ENCODE measurements at places on chromosomes 6 and 20.

GRCh38 chr6:30842754-30843610 lies 41.3 kb upstream of the DDR1 start:
- no peak for DNase-seq

DNA sequence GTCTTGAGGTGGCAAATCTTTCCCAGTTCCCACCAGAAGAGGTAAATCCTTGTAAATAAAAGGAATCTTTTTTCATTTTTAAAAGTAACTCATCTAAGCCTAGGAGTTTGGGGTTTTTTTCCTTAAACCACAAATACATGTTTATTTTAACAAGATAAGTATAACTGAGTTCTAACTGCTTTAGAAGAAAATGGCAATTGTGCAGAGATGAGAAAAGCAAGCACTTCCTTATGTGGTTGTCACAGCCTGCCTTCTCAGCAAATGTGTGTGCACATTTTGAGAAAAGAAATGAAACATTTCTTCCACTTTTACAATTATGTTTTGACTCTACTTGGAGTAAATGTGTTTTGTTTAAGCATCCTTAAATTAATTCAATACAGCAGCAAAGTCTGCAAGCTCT lies 17.7 kb downstream of the HCK start:
- no peak for DNase-seq

- DNase-seq, result no peak
Observed at GRCh38 chr6:71246596-71246995, 42.0 kb upstream of the OGFRL1 start.

DNA sequence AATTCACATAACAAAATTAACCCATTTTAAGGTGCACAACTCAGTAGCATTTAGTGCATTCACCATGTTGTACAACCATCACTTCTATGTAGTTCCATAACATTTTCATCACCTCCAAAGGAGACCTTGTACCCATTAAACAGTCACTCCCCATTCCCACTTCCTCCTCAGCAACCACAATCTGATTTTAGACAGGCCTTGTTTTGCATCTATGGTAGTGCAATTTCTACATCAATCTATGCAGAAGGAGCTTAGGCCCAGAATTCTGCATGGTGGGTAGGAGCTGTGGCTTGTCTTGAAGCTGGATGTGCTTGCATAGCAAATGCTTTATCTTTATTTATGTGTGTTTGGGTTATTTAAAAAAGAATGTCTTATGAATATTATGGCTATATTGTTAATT lies 13.5 kb upstream of the HLA-DQA1 start:
- DNase-seq, result no peak

DNA sequence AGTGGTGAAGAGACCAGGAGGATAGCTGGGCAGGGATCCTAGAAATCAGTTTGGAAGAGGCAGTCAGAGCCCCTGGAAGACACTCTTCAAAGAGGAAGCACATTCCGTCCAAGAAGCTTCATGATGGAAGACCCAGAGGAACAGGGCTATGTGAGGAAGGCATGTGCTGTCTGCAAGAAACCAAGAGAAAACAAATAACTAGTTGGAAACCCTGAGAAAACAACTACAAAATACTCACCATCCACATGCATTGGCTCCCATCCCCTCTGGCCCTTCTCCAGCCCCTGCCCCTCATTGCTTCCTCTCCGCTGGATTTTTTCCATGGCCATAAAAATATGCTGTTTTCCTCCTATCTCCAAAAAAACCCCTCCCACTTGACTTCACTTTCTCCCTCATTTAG lies 40.9 kb upstream of the SMOC2 start:
- no peak for DNase-seq

DNA sequence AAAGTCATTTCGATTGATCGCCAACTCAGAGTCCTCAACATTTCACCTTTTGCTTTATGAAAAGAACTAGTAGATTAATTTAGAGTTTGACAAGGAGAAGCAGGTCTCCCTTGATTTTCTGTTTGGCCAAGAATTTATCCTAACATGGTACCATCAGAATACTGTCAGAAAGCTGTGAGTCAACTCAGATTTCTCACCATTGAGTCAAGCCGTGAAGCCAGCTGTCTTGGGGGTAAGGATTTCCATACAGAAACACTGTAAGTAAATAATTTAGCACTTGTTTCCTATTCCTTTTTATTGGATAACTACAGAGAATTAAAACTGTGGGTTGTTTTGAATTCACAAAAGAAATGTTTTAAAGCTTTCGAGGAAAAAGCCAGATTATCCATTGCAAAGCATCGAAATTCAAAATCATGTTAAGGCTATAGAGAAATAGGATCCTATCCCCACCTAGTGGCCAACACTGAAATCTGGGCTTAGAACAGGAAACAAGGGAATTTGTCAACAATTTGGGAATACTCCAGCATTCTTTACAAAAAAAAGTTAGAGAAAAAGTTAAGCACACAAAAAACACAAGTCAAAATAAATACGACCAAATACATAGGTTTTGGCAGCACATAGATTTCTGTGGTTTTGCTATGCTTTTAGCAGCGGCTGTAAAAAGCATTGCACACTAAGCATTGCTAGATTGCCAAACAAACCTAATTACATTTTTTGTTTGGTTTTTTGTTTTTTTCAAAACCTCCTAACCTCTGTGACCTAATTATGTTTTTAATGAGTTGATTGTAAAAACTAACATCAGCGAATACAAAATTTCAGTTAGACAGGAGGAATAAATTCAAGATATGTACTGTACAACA lies 44.2 kb downstream of the COL11A2 start:
- no peak for DNase-seq

- no peak for DNase-seq
Observed at GRCh38 chr6:168130697-168131371, 51.8 kb upstream of the FRMD1 start.

DNA sequence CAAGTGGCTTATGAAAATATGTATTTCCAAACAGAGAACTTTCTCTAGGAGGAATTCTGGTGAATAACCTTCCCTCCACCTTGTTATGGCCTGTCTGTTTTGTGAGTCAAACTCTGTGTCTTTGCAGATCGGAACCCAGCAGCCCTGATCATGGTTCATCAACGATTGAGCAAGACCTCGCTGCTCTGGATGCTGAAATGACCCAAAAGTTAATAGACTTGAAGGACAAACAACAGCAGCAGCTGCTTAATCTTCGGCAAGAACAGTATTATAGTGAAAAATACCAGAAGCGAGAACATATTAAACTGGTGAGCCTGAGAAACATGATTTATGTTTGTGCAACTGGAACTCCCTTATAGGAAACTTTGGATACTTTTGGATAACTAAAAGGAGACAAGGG lies 294.5 kb upstream of the PLCB4 start:
- no peak for DNase-seq

DNA sequence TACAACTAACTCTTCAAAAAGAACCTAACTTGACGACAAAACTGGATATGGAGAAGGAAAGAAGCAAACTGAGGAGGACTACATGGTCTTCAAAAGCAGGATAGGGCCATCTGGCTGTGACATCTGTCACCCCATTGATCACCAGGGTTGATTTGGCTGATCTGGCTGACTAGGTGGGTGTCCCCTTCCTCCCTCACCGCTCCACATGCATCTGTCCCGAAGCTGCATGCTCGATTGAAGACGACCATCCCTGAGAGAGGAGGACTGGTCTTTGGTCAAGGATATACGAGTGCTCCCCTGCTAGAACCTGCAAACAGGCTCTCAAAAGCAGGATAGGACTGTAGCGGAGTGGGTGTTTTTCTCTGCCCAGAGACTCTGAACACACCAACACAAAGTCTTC lies 21.7 kb downstream of the CPNE1 start:
- no peak for DNase-seq

DNA sequence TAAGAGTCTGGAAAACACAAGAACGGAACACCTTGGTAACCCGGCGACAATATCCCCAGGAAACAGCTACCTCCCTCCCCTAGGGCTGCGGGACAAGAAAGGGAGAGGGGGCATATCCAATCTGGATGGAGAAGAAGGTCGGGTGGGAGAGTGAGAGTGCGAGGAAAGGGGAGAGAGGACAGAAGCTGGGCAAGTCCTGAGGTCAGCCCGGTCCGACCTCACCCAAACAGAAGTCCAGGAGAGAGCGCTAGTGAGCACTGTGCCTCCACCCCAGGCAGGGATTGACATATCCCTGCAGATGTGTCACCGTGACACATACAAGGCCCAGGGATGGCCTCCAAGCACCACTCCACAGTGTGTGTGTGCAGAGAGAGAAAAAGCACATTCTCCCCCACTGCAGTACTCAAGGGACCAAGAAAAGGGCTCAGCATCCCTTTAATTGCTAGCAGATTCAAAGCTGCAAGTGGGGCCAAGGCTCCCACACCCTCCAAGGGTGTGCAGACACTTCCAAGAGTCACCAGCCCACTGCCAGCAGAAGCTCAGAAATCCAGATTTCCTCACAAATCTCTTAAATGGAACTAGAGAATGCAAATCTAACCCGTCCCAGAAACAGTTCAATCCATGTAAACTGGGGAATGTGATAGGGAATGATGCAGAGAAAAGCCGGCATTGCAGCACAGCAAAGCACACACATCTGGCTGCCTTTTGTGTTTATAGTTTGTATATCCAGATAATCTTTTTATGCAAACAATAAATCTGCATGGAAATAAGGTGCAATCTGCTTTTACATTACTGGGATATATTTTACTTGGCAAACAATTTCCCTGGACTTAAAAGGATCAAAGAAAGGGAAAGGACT lies 3.1 kb downstream of the PXDC1 start:
- no peak for DNase-seq

Measured in type B pancreatic cell (in vitro differentiated cells).